ENCODE measurements at places on chromosomes 7 and 10. TPM values are rescaled to one million over a fixed set of nuclear protein-coding genes. Genes with fewer than 3 reads are reported as not detected.

- no peak for DNase-seq
- H3K4me1 ChIP-seq: no peaks in the 10 kb centered on the region
- H3K36me3 ChIP-seq: no peaks in the 10 kb centered on the region
- H3K27ac ChIP-seq: no peak overlapping the region
These were observed 57.8 kb upstream of the RAB18 start for GRCh38 chr10:27446091-27446918.

VAX1 gene
- total RNA-seq: not detected

GRCh38 chr10:4333459-4333894 lies 492.5 kb upstream of the AKR1E2 start:
- H3K4me1 ChIP-seq: no peaks in the 10 kb centered on the region
- H3K27me3 ChIP-seq: no peaks in the 10 kb centered on the region
- no peak overlapping the region for H3K4me3 ChIP-seq
- no peak for DNase-seq
- no peaks in the 10 kb centered on the region for H3K36me3 ChIP-seq
- H3K27ac ChIP-seq: no peak overlapping the region

GPR26 gene
- not detected for total RNA-seq

DNA sequence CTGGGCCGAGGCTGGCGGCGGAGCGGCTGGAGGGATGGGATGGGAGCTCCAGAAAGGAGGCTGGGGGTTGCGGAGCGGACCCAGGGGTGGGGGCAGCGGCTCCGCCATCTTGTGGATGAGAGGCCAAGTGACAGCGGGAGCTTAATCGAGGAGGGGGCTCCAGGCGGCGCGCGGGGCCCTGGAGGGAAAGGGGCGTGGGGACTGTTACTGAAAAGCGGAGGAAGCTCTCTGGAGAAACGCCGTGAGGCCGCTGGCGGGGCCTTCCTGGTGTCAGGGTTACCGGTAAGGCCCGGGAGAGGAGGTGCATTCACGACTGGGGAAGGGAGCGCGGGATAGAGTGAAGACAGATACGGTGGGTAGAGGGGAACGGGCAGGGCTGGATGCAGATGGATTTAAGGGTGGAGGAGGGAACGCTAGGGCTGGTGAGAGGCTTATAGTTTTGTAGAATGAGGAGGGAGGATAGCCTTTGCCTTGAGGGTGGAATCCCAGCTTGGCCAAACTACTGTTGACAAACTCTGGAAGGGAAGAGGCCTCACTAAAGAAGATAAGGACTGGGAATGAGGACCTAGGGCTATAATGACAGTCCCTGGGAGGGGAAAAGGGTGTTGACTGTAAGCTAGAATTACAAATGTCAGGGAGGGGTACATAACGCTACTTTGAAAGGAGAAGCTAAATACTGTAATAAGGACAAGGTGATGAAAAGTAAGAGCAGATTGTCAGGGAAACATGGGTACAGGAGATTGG lies 535 bp downstream of the BTRC start:
- peak overlapping the region; percentile 92 for H3K27ac ChIP-seq
- no peaks in the 10 kb centered on the region for H3K4me1 ChIP-seq
- no peaks in the 10 kb centered on the region for H3K27me3 ChIP-seq
- DNase-seq: peak; percentile 69

PAX4 gene
- total RNA-seq: not detected

DNA sequence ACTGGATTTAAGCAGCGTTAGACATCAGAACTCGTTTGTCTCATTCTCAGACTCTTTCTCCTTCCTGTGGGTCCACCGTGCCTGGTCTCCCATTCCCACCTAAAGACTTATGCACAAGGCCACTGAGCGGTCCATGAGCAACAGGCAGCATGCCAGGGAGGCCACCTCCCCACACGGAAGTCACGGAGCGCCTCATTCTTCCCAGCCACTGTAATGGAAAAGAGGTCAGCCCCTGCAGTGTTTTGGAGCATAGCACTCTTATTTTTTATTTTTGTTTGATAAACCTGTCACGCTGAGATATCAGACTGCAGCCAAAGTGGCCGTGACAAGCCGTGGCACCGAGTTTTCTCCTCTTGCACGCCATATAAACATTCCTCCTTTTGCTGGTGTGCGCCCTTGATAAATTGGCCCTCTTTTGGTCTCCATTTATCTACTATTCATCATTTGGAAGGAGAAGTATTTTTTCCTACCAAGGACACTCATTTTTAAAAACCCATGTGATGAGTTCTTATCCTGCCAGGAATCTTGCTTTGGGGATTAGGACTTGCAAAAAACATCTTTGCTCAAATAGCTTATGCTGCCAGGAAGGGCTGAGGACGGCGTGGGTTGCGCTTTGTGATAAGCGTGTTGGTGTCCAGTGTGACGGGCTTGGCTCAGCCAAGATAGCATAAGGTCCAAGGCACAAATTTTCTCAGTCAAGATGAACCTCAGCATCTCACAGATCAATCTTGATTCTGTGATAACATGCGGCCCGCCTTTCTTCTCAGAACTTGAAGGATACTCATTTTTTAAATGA lies 206.0 kb downstream of the CCDC3 start:
- peaks cover 14% of the 10 kb centered on the region for H3K4me1 ChIP-seq
- H3K27me3 ChIP-seq: no peaks in the 10 kb centered on the region
- H3K4me3 ChIP-seq: no peak overlapping the region
- H3K36me3 ChIP-seq: no peaks in the 10 kb centered on the region
- DNase-seq: no peak
- H3K27ac ChIP-seq: no peak overlapping the region

Measured in right atrium auricular region (tissue), 2 donors.